ENCODE measurements at places on chromosomes 5 and 9.

- no peak for DNase-seq
Measured at GRCh38 chr5:14450018-14450524, 131.5 kb upstream of the OTULINL start.

GRCh38 chr5:40594811-40595210 lies 84.9 kb upstream of the PTGER4 start:
- no peak for DNase-seq

- DNase-seq = no peak
Measured at GRCh38 chr5:53469946-53470687, 10.3 kb upstream of the FST start.

DNA sequence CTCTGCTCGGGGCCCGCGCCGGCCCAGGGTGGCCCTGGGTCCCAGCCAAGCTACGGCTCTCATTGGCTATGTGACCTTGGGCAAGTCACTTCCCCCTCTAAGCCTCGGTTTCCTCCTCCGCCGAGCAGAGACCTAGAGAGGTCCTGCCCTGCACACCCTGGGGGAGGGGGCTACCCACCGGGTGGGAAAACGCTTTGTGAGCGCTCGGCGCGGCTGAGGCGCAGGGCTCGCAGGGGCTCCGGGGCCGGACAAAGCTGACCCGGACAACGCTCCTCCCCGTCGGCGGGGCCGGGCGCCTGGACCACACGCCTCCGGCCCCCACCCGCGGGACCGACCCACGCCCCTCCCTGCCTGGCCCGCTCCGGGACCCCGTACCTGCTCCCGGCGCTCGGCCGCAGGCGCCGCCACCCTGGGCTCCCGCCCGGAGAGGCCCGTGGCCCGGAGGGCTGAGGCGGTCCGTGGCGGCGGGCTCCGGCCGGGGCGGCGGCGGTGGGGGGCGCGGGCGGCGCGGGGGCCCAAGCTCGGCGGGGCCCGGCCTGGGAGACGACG lies 85.7 kb upstream of the MELK start:
- DNase-seq = no peak

GRCh38 chr9:106557996-106558667 lies 304.8 kb upstream of the ZNF462 start:
- no peak for DNase-seq

GRCh38 chr5:170896779-170897178 lies 35.0 kb downstream of the RANBP17 start:
- no peak for DNase-seq

DNA sequence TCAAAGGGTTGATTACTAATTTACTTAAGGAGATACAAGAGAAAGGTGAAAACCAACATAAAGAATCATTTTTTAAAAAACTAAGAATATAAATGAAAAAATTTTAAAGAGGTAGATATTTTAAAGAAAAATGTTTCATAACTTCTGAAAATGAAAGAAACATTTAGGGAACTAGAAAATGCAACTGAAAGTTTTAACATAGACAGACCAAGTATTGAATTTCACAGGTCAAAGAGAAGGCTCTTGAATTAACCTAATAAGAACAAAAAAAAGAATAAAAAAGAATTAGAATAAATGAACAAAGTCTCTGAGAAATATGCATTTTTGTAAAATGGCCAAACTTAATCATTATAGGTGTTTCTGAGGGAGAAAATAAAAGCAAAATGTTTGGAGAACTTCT lies 16.1 kb upstream of the FAM174A start:
- no peak for DNase-seq

Measured in frontal cortex (tissue), 4 donors.